CD4-positive, alpha-beta T cell treated with Interleukin-10 for 1 hour (primary cell): ENCODE measurements at places on chromosomes 13 and 19.

DNA sequence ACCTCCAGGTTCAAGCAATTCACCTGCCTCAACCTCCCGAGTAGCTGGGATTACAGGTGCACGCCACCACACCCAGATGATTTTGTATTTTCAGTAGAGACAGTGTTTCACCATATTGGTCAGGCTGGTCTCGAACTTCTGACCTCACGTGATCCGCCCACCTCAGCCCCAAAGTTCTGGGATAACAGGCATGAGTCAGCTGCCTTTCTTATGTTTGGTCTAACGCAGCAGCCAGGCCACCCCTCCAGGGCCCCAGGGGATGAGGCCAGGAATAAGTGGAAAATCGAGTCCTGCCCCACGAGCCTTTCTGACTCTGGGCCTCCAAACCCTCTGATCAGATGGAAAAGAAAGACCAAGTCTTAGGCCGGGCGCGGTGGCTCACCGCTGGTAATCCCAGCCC, 44.5 kb downstream of the CERS4 start:
- no peak for DNase-seq

GRCh38 chr13:26727633-26728032, 33.0 kb downstream of the GPR12 start:
- DNase-seq: no peak

- DNase-seq: no peak
Observed at GRCh38 chr13:80133631-80134261, 207.2 kb downstream of the SPRY2 start.

DNA sequence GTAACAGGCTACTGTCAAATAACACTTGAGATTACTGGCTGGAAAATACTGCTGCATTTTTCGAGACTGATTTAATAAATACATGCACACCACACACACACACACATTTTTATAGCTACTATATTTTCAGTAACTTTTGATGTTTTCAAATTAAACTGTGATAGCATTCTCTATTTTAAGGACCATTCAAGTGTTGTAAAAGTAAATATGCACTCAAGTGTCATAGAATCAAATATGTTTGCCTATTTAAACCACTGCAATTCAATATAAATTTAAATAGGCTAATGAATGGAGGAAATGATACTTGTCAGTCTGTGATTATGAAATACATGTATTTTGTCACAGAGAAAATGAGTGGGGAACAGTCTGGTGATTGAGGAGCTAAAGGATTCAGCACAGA, 86.7 kb upstream of the TUBA3C start:
- no peak for DNase-seq

DNA sequence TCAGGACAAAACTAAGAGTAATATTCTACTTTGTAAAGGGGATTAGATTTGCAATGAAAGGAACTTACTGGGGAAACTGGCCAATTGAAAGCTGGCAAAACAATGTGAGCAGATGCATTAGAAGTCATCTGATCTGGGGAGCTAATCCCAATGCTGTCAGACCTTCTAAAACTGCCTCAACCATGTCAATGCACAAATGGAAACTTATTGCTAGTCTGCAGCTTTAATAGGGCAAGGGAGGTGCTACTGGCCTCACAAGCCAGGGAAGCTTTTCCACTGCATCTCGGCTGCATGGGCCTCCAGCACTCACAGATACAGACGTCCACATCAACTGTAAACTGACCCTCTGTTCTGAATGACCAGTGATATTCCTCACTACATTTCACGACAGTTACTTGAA, 154.2 kb downstream of the LHFPL6 start:
- no peak for DNase-seq

GRCh38 chr19:17202249-17202648, 12.9 kb upstream of the USE1 start:
- DNase-seq: peak; percentile 28

DNA sequence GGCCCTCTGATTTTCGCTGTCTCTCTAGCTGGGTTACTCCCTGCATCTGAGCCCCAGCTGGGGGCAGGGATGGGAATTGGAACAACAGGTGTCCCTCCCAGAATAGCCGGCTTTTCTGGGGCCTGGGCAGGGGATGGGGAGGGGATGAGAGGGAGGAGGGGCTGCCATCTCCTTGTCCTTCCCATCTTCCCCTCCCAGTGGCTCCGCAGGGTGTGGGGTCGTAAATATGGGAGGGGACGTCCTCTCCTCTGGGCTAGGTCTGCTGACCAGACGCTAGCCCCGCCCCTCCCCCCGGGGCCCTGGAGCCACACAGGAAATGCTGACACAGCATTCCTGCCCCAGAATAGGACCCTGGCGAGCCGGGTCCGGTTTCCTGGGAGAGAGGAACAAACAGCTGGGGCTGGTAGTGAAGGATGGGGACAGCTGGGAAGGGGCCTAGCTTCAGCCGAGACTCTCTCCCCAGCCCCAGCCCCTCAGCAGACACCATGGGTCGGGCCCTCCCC, 1.1 kb downstream of the RYR1 start:
- no peak for DNase-seq

GRCh38 chr19:1245494-1246264, 2.7 kb upstream of the MIDN start:
- DNase-seq: no peak

- no peak for DNase-seq
Observed at GRCh38 chr19:2255112-2255845, 938 bp downstream of the JSRP1 start.

DNA sequence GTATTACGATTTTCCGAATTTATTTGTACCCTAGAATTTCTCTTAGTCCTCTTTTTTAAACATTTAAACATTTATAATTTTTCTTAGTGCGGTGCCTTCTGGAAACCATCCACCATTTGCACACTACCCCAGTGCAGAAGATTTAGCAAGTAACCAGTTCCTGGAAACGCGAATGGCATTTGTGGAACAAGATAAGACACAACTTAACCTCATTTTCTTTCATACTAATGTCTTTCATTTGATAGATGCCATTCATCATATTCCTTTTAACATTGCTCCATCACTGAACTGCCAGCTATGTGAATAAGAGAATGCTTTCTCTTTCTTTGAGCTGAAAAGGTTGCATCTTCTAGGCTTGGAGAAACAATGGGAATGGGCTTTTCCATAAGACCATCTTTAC, 6.8 kb downstream of the FRY start:
- no peak for DNase-seq
